CD4-positive, alpha-beta T cell treated with Interleukin-10 for 1 hour (primary cell): ENCODE measurements at places on chromosomes 5 and 9.
A peak's percentile ranks its signal among the peaks of the same experiment; 100 is the strongest.

DNA sequence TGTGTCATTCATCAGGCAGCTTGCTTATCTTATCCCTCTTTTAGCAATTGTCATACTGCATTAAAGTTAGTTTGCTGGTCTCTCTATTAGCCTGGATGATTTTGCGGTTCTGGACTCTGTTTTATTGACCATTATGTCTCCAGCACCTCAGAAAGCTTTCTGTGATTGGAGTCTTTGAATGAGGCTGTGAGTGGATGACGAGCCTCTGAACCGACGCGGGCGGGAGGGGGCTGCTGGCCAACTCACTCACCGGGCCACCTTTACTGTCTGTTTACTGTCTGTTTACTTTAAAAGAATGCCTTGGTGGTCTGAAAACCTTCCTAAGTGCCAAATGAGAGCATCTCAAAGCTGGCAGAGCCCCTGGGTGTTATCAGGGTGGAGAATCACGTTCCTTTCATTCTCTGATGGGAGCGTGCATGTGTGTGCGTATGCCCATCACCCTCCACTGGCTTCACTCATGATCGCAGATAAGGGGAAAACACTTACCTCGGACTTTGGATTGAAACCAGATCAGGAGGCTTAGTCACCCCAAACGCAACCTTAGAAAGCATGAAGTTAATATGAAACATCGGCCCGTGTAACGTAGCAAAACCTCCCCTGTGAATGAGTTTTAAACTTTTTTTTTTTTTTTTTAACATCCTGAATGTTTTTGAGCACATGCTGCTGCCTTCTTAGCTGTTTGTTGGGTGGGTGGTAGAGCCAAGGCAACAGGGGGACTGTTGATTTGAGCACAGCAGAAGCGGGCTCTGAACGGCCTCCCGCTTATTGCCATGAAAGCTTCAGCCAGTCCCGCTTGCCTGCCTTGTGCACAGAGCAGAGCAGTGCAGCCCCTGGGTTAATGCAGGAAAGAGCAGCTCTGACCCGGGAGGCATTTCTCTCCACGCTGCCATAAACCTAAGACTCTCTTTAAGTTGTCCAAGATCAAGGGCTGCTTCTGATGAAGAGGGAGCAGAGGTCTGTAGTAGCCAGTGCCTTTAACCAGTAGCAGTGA, 173.6 kb downstream of the GADD45G start:
- DNase-seq, result no peak

DNA sequence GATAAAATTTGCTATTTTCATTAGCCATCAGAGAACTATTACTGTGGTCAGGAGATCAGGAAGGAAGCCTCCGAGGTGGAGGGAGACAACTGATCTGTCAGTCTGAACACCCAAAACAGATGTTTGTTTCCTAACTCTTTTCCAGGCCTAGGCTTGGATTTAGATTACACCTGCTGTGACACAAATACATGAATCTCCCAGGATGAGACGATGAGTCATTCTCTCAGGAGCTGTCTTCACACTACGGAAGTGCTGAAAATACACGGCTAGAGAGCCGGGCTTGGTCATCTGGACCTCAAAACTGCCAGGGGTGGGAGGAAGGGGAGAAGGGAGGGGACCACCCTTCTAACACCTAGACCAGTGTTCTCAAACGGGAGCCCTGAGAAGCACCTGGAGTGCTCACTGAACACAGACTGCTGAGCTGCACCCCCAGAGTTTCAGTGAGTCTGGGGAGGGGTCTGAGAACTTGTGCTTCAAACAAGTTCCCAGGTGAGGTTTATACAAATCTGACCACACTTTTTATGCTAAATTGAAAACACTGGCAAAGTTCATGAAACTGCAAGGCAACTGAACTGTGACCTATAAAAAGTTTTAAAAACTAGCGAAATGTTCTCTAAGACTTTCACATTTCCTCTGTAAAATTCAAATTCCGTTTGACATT, 80.3 kb upstream of the EQTN start:
- no peak for DNase-seq

- no peak for DNase-seq
Observed at GRCh38 chr9:2210201-2210600, 195.1 kb downstream of the SMARCA2 start.

GRCh38 chr9:106035806-106036205, 341.5 kb downstream of the TMEM38B start:
- DNase-seq, result no peak

DNA sequence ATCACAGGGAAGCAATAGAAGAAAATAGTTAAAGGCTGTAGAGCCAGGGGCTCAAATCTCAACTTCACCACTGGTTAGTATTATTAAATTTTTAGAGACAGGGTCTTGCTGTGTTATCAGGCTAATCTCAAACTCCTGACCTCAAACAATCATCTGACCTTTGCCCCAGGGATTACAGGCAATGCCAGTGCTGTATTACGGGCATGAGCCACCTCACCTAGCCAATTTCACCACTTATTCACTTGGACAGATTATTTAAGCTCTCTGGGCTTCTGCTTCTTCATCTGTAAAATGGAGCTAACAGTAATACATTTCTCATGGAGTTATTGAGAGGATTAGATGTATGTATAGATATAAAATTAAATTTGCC, 155.9 kb upstream of the KLF4 start:
- DNase-seq, result no peak

GRCh38 chr9:18890372-18890771, 142.6 kb downstream of the SAXO1 start:
- no peak for DNase-seq

DNA sequence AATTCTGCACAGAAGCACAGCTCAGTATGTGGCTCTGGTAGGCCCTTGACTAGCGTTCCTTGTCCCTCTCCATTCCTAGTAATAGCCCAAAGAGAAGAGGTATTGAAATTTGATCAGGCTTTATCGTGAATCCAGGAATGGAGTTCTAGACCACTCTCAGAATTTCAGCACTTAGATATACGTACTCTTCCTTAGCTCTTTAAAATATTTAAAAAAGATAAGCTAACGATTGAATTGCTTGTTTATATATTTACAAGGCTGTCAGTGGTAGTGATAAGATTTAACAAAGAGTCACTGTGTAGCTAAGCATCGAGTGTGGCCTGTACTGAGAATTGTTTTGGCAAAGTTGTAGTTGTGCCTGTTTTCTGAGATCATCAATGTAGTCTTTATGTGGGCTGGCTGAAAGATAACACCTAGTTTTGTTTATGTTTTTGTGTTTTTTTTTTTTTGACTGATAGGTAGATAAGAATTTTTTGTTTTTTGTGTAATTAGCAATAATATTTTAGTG, 2.5 kb downstream of the KIAA1958 start:
- DNase-seq, result no peak

DNA sequence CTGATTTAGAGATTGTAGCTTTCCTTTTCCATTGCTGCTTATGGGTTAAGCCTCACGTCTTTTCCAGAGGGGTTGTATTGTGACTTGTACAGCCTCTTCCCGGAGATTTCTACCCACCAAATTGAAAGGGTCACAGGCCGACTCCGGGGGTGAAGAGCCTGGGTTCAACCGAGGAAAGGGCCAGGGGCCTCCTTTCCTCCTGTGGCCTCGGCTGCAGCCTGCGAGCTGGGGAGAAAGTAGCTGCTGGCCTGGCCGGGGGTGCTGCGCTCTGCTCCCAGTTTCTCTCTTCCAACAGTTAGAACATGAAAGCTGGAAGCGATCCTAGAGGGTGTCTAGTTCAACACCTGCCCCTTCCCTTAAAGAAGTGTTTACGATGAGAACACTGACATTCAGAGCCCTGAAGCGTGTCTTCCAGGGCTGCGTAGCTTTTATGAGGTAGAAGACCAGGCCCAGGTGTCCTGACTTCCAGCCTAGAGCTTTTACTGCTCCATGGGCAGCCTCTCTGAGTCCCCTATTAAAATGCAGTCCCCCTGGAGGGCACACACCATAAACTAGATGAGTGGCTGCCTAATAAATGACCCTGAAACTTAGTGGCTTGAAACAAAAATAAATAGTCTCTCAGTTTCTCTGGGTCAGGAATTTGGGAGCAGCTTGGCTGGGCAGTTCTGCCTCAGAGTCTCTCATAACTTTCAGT, 56.9 kb downstream of the ACER2 start:
- no peak for DNase-seq

DNA sequence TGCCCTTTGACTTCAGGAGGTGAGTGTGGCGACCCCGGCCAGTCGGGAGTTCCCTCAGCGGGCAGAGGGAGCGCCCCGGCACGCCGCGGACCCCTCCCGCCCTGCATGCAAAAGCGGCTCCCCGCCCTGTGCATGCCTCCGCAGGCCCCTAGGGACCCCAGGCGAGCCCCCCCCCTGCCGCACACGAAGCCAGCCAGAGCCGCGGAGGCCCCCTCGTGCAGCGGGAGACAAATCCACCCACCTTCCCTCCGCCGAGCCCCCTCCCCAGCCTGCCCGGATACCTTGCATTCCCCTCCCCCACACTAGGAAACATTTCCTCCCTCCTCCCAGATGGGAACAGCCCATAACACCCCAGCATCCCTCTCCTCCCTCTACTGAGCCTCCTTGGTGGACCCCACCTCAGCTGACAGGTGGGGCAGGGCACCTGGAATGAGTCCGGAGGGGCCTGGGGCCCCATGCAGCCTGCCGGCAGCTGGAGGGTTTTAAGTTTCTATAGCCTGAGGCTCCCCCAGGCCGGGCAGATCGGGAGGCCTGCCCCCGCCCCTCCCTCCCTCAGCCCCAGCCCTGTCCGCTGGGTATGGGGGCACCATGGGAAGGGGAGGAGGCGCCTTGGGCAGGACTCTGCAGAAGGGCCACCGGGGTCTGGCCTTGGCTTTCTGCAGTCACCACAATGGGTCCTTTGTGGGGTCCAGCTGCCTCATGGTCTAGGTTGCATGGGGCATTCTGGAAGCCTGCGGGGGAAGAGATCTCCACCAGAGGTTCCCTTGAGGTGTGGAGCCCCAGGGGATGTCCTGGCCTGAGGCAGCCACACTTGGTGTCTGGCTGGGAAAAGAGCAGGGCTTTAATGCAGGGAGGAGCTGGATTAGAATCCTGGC, 601 bp downstream of the ERGIC1 start:
- no peak for DNase-seq

GRCh38 chr5:65919773-65920172, 6.6 kb upstream of the ERBIN start:
- no peak for DNase-seq

GRCh38 chr5:154522284-154522683, 44.3 kb upstream of the HAND1 start:
- DNase-seq, result no peak

- DNase-seq, result no peak
Observed at GRCh38 chr5:158410976-158411375, 552.0 kb upstream of the CLINT1 start.

DNA sequence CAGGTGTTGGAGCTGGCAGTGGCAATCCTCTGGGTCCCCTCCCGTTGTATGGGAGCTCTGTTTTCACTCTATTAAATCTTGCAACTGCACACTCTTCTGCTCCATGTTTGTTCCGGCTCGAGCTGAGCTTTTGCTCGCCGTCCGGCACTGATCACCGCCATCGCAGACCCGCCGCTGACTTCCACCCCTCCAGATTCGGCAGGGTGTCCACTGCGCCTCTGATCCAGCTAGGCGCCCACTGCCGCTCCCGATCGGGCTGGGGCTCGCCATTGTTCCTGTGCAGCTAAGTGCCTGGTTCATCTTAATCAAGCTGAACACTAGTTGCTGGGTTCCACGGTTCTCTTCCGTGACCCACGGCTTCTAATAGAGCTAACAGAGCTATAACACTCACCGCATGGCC, 23.2 kb downstream of the ANKH start:
- no peak for DNase-seq

DNA sequence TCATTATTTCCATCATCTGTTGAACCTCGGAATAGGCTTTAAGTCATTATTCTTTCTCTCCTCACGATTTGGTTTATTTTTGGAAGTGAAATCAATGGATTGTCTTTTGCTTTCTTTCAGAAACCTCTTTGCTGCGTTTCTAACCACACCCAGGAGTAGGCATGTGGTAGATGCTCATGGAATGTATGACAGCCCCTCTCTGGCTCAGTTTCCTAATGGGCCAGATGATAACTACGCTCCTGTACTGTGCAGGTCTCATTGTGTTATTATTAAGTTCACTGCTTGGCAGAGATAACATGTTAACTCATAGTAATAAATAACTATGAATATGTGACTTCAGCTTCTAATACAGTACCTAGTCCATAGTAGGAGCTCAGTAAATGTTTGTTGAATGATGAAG, 175.5 kb upstream of the KLF4 start:
- DNase-seq, result no peak

- DNase-seq, result no peak
Observed at GRCh38 chr9:84711398-84711777, 41.9 kb downstream of the NTRK2 start.

GRCh38 chr9:76664120-76664519, 100.1 kb upstream of the PCA3 start:
- no peak for DNase-seq

GRCh38 chr5:150077060-150077459, 9.3 kb downstream of the CSF1R start:
- no peak for DNase-seq

- peak; percentile 76 for DNase-seq
Observed at GRCh38 chr5:149371296-149371962, 7.7 kb downstream of the IL17B start.

DNA sequence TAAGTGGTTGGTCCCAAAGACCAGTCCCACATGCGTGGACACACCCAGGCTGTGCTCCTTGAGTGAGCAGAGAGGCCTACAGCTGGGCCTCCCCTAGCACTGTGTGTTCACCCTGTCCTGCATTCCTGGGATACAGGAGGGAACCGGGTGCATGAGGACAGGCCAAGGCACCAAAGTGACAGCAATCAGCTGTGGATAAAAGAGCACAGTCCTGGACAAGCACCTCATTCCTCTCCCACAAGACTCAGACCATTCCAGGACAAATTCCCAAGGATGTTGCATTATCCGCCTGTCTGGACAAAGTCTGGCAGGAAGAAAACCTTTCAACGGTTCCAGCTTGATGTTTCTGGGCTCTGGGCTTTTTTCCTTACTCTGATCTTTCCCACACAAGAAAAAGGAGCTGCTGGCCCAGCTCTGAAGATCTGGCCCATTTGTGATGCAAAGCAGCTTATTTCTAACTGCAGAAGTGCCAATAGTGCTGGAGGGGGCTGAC, 273.2 kb downstream of the ENC1 start:
- DNase-seq, result no peak

DNA sequence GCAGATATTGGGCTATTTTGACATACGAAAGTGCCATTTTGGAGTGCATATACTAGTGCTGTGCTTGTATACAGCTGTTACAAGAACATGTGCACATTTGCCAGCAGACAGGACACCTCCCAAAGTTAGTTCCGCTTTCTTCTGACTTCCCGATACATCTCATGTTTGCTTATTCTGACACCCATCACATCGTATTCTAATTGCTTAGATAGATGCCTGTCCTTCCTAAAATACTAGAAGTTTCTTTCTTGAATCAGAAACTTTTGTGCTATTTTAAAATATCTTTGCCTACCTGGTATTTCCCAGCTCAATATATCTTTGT, 177.8 kb downstream of the TTLL11 start:
- DNase-seq, result no peak

GRCh38 chr5:91018200-91018599, 364.9 kb downstream of the ARRDC3 start:
- DNase-seq, result no peak

DNA sequence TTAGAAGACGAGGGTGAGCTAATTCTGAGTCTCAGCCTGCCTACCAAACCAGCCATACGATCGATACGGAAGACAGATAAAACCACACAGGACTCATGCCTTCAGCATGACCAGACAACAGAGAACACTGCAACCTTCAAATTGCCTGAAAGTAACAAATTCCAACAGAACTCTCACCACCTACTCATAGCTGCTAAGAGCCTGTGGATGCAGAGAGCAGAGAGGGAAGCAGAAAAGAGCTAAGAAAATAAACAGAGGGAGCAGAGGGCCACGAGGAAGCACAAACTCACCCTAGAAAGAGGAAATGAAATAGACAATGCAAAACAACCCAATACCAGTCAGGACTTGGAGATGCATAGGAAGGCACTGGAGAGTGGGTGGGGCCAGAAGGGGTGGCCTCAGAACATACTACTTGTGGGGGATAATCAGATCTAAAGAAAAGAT, 86.7 kb upstream of the TAS2R1 start:
- no peak for DNase-seq
